ENCODE measurements at places on chromosomes 1 and 21.

DNA sequence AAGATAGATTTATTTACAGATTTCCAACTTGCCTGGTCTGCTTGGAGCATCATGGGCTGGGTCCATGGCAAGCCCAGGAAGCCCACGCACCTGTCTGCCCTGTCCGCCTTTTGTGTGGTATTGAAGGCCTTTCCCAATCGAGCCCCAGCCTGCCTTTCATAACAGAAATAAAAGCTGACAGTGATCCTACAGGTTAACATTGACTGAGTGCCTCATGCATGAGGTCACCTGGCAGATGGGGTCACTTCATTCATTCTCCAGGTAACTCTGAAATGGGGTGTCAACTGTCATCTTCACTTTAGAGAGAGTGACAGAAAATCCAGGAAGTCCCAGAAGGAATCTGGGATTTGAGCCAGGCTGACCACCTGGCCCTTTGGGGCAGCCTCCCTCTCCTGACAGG lies 36.3 kb upstream of the CASZ1 start:
- no peak for DNase-seq

DNA sequence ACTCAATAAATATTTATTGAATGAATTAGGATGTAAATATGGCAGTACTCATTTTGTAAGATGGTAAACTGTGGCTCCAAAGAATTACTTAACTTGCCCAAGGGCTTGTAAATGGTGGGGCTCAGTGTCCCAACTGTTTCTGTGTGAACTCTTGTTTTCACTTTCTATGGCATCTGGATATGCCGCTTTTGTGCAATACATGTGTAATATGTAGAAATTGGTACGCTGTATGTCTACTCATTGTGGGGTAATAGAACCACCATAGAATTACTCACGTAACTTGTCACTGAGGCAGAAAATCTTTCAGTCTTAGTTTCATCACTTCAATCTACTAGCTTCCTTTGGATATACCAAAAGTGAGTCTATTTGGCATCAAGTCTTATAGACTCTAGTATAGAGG lies 977 bp downstream of the PRPF3 start:
- no peak for DNase-seq

DNA sequence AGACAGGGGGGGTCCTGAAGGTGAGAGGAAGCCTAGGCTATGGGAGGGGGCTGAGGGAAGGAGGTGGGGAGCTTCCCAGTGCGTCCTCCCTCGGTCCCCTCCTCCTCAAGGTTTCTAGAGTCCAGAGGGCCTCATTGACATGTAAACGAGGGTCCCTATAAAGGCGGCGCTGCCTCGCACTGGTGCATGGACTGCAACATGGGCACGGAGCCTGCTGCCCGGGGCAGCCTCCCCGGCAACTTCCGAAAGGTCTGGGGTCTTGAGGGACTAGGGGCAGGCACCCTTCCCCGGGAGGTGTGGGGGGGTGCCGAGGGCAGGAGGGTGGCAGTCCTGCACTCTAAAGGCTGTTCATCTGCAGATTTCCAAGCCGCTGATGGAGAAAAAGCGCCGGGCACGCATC lies at the start of gene HES3:
HES3 (plus strand) TSS at position 187 of the 400 bp plus-strand sequence; CDS start at position 374, 187 bp downstream.
- DNase-seq = no peak

- no peak for DNase-seq
Measured at GRCh38 chr1:9145021-9145668, 16.2 kb upstream of the GPR157 start.

DNA sequence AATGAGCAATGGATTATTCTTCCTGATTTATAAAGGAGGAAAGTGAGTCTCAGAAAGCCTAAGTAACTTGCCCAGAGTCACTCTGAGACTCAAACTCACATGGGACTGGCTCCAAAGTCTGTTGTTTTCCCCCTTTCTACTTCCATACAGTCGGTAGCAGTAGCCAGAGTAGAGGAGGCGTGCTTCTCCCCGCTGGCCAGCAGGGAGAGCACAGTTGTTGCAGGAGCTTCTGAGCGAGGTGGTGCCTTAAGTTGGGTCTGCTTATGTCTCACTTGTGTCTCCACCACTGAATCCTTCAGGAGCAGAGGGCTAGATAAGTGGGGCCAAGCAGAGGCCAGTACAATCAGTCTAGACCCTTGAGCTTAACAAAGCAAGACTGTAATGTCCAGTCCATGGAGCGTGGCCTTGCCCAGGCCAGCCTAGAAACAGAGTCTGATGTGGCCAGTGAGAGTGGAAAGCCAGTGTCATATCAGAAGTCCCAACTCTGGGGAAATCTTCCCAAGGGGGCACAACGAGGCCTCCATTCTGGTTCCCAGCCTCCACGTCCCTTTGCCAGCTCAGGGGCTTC lies 181.9 kb downstream of the ZSCAN20 start:
- no peak for DNase-seq
